ENCODE measurements at places on chromosomes 2 and 18.

DNA sequence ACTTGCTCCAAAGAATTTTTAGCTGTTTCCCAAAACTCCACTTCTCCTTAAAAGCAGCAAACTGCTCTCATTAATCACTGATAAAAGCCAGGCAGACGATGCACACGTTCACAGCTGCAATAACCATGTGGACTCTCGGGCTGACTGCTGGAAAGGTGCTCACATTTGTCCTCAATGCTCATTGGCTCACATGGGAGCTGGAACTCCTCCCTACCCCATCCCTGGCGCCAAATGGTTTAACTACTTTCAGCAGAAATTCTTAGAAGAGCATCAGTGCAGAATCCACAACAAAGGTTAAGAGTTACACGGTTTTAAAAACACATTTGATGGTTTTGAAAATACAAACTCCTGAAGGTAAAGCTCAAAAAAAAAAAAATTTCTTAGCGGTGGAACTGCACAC lies 117.1 kb downstream of the NOL10 start:
- no peak for DNase-seq

DNA sequence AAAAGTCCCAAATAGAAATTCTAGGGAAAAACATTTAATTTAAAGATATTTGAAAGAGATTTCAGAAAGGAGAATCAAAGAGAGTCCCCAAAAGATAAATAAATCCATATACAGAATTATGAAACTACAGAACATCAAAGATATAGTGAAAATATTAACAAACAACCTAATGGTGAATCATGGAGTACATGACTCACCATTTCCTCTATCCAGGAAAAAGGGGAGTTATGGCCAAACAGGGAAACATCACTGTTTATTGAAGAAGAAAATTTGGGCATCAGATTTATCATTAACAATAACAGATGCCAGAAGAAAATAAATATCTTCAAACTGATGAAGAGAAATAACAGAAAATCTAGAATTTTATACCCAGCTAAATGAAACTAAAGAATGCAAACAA lies 448.3 kb downstream of the CDH2 start:
- no peak for DNase-seq

DNA sequence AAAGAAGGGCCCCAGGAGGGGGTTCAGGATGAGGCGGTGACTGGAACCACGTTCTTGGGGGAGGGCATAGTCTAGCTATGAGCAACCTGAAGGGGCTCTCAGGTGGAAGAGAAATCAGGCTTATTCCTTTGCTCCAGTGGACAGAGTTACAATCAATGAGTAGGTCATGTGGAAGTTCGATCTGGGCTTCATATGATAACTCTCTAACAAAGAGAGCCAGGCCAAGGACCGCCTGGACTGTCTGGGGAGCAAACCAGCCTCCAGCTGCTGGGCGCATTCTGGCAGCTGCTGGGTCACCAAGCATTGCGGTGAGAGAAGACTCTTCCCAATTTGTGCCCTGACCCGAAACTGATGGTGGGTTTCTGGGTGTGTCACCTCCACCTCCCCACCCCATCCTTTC lies 180.3 kb upstream of the SMAD2 start:
- no peak for DNase-seq

DNA sequence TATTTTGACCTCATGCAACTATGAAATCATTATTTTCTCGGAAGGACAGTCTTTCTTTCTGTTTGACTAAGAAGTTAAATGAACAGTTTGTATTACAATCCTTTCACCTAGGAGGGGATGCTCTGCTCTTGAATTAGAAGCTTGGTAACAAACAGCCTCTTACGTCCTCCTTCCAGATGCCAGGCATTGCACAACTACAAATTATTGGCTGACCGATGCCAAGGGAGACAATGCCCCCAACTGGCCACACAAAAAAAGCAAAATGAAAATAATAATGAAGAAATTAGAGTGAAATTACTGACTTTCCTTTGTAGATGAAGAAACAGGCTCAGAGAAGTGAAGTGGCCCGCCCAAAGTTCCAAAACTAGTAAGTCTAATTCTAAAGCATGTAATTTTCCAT lies 177.9 kb downstream of the CYRIA start:
- no peak for DNase-seq

- DNase-seq = no peak
These were observed 45.1 kb upstream of the ACTR2 start for GRCh38 chr2:65182570-65182969.

DNA sequence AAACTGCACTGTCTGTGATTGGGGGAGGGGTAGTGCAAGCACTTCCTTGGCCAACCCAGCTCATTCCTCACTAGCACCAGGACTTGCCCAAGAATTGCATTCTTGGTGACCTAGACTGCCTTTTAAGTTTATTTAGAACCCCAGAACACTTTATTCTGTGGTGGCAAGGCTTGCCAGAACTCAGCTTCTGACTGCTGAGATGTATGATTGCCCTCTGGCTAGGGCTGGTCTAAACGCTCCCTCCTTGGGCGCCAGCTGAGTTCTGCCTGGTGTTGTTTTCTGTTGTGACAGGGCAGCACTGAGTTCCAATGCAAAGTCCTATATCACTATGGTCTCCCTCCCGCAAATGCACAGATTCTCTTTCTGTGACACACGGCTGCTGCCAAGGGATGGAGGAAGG lies 247.7 kb downstream of the ZNF385B start:
- DNase-seq = no peak

- no peak for DNase-seq
These were observed 178.1 kb downstream of the SLC8A1 start for GRCh38 chr2:40273734-40274182.

DNA sequence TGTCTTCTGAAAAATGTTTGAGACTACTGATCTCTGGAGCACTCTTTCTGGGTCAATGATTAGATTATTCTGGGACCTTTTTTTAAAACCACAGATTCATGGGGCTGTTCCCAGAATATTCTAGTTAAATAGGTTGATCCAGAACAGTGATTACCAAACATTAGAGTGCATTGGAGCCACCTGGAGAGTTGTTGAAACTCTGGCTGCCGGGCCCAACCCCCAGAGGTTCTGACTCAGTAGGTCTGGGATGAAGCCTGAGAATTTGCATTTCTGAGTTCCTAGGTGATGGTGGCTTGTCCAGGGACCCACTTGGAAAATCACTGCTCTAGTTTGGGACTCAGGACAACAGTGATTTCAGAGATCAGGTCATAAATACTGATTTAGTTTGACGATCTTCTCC lies 197.3 kb downstream of the PTPRM start:
- no peak for DNase-seq

DNA sequence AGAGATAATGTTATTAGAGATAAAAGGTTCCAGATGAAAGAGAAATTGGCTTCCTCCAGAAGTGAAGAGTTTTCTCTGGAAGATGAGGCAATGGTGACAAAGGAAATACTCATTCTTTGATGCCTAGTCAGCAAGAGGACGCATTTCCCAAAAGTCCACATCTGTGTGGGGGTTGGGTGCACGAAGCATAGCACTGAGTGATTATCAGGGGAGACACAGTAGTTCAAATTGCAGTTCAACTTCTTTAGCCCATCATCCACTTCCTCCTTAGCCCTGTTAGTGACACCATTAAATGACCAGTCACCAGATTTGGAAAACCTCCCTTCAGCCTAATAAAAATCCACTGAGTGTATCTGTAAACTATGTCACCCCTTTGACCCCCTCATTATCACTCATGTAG lies 80.9 kb upstream of the PHLPP1 start:
- no peak for DNase-seq

- DNase-seq = no peak
These were observed 178.9 kb upstream of the FANCL start for GRCh38 chr2:58419983-58420382.

DNA sequence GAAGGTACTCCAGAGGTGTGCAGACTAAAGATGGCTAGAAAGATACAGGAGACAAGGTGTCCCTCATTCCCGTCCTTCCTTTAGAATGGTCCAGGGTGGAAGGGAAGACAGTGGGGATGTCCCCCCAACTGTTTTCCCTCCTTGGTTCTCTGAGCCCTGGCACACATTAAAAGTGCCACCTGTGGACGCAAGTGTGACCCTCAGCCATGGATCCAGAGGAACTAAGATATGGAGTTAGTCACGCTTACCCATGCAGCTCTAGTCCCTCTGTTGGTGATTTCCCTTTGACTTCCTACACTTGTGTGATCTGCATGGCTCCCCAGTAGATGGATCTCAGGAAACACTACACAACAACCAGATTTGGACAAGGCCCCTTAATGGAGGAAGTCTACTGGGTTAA lies 113.1 kb upstream of the SRD5A2 start:
- DNase-seq = no peak

DNA sequence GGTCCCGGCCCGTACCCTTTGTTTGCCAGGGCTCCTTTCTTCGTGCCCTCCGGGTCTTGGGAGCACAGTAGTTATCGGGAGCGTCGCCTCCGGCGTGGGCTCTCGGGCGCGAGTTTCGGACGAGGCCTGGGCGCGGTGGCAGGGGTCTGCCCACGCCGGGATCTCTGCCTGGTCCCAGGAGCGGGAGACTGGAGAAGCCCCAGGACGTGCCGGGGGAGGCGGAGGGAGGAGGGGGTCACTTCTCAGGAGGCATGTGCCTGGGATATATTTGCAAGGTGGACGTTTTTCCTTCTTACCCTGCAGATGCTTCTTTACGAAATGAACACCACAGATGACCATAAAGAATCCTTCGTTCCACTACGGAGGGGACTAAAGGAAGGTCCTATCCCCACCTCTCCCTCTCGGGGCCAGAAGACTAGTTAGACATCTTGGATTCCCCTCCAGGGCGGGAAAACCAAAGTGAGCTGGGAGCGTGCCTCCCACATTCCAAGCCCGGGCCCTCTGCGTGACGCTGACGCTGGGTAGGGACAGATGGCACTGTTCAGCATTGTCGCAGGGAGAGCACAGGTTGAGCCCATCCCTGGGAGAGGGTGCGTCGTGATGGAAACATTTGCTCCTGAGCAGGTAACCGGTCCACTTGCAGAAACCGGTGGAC lies 483 bp upstream of the FHL2 start:
- DNase-seq = peak; percentile 34
